Fibroblast of pulmonary artery (primary cell): ENCODE measurements at places on chromosomes 1 and 21.

GRCh38 chr1:10796029-10796944 is at the start of gene CASZ1:
TSS of gene CASZ1 (minus strand) at chr1:10796646. CDS start at chr1:10693889, 102,757 bp downstream.
- DNase-seq, result peak; percentile 90

DNA sequence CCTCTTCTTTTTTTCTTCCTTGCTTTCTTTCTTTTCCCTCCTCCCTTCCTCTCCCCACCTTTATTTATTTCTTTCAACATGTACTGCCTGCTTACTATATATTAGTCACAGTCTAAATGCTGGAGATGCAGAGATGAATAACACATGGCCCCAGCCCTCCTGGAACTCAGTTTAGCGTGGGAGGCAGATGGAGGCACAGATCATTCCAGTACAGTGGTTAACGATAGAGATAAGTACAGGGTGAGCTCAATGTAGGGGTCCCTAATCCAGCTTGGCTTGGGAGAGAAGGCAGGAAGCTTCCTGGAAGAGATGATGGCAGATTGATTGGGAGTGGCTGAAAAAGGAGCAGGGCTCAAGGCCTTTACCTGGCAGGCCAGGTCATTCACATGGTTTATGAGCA is 55.6 kb upstream of the PPP2R5A start:
- DNase-seq, result peak; percentile 68

DNA sequence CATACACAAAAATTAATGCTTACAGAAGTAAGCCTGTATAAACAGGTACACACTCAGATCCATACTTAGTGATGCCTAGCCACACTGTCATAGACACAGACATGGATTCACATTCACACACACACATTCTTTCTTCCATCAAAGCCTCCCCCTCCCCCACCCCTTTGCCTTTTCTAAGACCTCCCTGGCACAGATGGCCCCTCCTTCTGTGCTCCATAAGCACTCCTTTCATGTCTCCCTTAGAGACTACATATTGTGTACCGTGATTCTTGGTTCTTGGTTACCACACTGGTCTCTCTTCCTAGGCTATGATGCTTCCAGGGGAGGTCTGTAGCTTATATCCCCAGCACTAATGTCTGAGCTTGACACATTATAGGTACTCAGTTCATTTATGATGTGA is 2.0 kb upstream of the NHLH2 start:
- DNase-seq, result no peak

- no peak for DNase-seq
Measured at GRCh38 chr21:20662514-20662913, 335.7 kb upstream of the NCAM2 start.

DNA sequence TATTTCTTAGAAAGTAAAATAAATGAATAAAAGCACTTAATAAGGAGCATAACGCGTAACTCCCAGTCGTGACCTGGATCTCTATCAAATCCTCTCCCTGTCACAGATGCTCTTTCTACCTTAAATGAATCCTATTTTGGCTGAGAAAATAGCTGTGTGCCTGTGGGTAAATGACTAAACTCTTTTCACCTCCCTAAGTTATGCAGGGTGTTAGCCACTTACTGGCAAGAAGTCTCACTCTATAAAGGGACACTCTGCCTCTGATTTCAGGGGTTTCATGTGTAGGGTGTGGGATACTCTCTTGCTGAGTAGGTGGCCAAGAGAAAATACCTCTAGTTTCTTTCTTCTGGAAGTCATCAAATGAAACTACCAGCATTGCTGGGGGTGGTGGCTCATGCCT is 24.3 kb upstream of the PPP1R15B start:
- no peak for DNase-seq

DNA sequence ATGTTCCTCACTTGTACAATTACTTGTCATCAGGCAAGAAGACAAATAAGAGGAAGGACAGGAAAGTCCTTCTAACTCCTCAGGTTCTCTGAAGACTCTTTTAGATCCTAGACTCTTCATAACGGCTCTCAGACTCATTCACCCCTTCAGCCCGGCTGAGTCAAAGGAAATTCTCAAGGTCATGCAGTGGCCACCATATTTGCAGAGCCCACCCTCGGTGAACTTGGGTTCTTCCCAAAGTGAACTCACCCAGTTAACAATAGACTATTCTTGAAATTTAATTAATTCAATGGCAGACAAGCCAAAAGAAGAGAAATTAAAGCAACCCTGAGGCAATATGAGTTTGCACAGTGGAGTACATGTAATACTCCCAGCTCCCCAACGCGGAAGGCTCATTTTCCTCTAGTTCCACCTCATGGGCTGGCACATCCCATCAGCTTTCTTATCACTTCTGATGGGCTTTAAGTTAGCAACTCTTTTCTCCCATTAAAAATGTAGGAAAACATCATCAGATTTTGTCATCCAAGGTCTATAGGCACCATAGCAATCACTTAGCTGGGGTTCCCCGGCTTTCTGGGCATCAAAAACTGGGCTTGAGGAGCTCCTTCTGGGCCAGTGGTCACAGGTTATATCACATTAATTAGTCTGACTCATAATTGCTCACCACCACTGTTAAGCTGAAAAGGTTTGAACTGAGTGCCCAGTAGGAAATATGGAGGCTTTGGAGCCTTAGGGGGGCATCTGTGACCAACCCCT is 27.8 kb upstream of the TIAM1 start:
- no peak for DNase-seq

DNA sequence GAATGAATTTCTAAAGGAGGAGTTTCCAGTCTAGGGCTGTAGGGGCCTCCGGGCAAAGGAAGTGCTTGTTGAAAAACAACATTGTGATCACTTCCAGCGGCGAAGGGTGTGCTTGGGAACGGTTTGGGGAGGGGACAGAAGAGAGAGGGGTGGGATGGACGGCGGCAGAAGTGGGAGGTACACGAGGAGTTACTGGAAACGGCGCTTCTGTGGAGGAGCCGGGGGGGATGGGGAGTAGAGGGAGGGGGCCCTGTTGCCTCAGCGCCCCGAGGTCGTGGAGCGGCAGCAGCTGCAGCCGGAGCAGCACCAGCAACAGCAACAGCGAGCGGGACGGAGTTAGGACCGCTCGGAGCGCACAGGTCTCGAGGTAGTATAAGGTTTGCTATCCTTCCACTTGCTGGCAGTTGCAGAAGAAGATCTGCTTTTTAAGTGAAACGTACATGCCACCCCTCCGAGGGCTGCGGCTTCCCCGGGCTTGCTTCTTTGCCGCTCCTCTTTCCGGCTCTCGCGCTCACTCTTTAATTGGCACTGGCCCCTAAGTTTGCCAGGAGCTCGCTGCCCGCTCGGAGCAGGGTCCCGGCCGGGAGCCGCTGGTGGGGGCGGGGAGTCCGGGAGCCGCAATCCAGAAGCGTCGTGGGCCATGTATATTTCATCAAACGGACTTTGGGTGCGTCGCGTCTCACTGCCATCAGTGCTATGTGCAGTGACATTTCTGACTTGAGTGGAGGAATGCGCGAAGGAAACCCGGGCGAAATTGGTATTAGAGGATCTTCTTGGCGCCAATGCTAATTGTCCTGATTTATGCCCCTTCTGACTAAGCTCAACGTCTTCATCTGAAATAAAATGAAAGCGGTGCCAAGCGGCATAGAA is 771 bp upstream of the NTNG1 start:
- DNase-seq, result peak; percentile 35

- DNase-seq, result no peak
Measured at GRCh38 chr1:228048120-228048519, 34.4 kb upstream of the ARF1 start.

GRCh38 chr1:119336848-119337247 is 31.7 kb upstream of the HAO2 start:
- peak; percentile 21 for DNase-seq

DNA sequence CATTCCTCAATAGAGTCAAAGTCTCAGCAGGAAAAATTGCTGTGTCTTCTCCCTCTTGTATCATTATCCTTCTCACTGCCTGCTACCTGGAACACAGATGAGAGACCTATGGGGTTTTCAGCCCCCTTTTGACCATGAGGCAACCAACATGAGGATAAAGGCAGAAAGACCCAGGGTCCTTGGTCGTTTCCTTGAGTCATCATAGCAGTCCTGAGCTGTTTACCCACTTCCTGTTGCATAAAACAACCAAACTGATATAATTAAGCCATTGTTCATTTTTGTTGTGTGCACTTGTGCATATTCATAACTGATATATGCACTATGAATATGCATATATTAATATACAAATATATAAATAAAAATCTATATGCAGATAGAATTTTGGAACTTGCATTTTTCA is 188.3 kb upstream of the MAP1LC3C start:
- no peak for DNase-seq

GRCh38 chr1:109388884-109389637 is 8.7 kb downstream of the SORT1 start:
- no peak for DNase-seq

- DNase-seq, result no peak
Measured at GRCh38 chr1:221981461-221981860, 239.6 kb upstream of the DUSP10 start.

- DNase-seq, result no peak
Measured at GRCh38 chr1:34754964-34755637, at the start of gene GJB5. TSS of gene GJB5 (plus strand) at chr1:34755047. CDS start at chr1:34757331, 2,284 bp downstream.

DNA sequence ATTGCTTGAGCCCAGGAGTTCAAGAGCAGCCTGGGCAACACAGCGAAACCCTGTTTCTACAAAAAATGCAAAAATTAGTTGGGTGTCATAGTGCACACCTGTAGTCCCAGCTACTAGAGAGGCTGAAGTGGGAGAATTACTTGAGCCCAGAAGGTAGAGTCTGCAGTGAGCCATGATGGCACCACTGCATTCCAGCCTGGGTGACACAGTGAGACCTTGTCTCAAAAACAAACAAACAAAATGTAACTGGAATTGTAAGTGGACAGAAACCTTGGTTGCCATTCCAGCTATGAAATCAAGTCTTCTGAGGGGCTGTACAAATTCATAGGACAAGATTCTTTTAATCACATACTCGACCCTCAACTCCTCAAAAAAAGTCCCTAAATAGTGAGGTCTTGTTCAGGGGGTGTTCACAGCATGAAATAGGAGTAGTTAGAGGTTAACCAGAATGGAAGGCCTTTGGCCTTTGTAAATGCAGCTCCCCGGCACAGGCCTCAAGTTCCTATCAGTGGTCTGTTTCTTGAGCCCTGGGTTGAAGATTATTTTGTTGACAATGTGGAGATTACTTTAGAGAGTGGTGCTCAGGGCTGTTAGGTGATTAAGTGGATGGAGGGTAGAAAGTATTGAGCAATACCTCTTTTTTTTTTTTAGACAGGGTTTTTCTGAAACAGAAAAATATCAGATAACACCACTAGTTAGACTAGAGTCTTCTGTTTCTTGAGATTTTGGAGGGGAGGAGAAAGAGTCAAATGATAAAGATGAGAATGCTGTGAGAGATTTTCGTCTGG is 138.7 kb upstream of the ZNF648 start:
- DNase-seq, result no peak

DNA sequence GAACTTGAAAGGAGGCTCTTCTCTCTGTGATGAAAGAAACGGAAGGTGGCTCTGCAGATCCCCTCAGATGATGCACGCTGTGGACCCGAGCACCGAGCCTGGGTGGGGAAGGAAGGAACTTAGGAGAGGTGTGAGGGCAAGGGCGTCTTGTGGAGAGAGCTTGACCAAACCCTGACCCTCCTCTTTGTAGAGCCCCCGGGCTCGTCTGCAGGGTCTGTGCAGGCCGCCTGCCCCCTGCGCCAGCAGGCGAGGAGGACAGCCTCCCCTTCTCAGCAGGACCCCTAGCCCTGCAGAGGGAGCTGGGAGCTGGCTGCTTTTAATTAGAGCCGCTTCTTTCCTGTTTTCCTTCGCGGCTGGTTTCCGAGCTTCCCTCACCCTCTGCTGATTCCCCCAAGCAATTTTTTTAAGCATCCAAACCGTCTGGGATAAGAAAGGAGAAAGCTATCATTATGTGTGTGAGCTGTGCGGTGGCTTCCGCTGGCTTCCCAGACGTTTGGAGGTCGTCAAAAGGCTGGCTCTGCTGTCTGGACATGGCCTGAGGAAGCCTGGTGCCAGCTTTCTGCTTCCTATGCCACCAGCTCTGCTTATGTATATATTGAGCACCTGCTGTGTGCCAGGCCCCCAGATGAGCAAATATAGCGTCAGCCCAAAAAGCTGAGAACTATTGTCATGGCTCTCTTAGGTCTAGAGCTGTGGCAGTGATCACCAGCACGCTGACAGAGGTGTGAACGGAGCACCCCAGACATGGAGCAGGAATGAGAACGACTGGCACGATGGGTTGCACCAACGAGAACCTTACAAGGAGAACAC is 160.2 kb upstream of the IRF2BP2 start:
- DNase-seq, result no peak

GRCh38 chr1:152842556-152842955 is at the start of gene LCE6A:
TSS of gene LCE6A (plus strand) at chr1:152842856. CDS start at chr1:152843521, 665 bp downstream.
- DNase-seq, result no peak

DNA sequence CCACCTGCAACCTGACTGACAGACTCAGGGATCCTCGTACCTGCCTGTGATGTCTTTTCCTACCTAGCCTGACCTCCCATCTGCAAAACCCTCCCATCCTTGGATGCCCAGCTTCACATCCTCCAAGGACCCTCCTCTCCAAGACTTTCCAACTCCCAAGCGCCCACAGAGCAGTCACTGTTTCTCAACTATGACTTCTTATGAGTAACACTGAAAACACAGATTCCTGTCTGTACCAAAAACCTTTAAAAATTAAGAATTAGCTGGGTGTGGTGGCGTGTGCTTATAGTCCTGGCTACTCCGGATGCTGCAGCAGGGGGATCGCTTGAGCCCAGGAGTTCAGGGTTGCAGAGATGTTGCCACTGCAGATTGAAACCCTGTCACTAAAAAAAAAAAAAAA is 181.9 kb downstream of the PSMG1 start:
- no peak for DNase-seq

- DNase-seq, result peak; percentile 61
Measured at GRCh38 chr1:154344977-154345837, 19.9 kb downstream of the ATP8B2 start.

- DNase-seq, result no peak
Measured at GRCh38 chr1:12232221-12232620, 2.4 kb downstream of the VPS13D start.

GRCh38 chr1:228544021-228544850 is 57.1 kb downstream of the RNF187 start:
- DNase-seq, result no peak

GRCh38 chr1:186503190-186503589 is 42.3 kb upstream of the PDC start:
- no peak for DNase-seq

DNA sequence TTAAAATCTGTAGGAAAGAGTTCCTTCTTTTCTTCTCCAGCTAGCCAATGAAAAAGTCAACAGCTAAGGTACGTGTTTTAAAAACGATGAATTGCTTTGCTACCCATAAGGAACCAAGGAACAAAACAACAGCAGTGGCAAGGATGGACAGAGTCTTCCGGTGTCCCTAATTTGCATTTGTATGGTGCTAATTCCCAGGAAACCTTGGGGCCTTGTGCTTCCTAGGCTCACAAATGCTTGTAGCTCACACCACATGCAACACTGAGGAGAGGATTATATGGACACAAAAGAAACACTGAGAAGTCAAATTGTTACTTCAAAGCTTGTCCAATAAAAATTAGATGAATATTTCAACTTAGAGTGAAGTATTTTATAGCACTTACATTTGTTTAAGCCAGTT is 1.8 kb upstream of the PGBD5 start:
- no peak for DNase-seq
